ENCODE measurements at places on chromosomes 16 and 17.

DNA sequence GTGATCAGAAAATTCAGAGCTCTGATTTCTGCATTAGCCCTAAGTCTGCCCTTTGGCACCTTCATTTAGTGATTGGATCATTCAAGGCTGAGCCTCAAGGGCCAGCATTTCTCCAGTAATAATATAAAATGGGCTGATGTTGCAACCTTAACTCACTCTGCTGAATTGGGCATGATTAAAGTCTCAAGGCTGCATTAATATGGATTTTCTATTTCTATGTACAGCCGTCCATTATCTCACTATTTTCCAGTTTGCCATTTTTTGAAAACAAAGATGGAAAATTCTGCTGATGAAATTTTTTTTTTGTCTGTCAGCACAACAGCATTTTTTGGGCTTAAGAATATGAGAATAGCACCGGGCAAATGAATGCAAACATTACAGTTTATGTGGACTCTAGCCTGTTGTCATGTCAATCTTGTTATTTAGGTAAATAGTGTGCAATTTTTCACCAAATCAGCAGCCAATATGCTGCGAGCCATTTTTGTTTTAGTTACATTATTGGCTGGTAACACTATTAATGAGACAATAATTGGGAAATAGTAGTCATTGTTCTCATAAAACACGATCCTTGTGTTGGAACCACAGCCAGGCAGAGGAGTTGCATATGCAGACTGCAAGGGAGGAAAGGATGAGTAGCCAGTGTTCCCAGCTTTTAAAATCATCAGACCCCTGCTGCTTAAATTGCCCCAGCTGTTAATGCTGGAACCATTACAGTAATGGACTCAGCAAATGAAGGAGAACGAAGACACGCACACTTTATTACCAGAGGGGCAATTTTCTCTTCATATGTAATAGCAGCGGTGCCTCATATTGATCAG is 10.5 kb downstream of the FTO start:
- no peak for DNase-seq

DNA sequence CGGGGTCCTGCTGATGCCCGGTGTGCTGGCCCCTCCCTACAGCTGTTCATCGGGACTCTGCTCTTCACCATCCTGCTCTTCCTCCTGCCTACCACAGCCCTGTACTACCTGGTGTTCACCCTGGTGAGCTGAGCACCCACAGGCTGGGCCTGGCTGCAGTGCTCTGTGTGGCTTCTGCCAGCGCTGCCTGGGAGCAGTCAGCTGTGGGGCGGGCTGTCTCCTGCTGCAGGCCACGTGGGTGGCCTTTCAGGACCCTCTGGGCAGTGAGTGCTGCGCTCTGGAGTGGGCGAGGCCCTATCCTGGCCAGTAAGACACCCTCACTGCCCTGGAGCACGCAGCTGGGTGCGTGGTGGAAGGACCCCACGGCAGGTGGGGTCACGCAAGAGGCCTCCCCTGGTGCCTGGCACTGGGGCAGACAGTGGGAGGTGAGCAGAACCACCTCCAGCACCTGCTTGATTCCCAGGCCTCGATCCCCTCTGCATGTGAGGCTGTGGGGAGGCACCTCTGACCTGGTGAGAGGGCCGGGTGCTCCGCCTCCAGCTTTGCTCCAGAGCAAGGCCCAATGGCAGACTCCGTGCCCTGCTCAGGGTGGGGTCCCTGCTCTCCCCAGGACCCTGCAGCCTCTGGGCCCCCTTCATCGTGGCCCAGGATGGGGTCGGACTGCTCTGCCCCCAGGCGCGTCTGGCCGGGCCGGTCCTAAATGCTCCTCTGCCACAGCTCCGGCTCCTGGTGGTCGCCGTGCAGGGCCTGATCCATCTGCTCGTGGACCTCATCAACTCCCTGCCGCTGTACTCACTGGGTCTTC is 9.5 kb upstream of the RAB40C start:
- no peak for DNase-seq

DNA sequence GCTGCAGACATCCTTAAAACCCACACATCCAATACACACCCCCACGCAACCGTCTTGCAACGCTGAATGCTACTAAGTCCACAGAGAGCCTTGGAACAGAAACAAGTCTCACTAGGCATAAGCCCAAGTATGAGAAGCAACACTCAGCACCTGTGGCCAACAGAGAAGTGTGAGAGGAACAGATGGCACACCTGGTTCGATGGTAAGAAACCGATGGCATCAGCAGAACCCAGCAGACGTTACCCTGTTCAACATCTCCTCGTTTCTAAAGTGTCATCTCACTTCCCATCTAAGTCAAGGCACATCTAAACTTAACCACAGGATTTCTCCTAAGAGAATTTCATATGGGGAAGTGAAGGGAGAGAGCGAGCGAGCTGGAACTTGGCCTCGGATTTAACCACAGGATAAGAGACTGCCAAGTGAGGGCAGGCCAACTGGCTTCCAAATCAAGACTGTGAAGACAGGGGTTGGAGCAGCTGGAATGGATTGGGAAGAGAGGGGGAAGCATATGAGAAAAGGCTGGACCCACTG is 41.0 kb downstream of the NXPH3 start:
- no peak for DNase-seq

- peak; percentile 32 for DNase-seq
Measured at GRCh38 chr16:17273142-17273561, 197.6 kb downstream of the XYLT1 start.

DNA sequence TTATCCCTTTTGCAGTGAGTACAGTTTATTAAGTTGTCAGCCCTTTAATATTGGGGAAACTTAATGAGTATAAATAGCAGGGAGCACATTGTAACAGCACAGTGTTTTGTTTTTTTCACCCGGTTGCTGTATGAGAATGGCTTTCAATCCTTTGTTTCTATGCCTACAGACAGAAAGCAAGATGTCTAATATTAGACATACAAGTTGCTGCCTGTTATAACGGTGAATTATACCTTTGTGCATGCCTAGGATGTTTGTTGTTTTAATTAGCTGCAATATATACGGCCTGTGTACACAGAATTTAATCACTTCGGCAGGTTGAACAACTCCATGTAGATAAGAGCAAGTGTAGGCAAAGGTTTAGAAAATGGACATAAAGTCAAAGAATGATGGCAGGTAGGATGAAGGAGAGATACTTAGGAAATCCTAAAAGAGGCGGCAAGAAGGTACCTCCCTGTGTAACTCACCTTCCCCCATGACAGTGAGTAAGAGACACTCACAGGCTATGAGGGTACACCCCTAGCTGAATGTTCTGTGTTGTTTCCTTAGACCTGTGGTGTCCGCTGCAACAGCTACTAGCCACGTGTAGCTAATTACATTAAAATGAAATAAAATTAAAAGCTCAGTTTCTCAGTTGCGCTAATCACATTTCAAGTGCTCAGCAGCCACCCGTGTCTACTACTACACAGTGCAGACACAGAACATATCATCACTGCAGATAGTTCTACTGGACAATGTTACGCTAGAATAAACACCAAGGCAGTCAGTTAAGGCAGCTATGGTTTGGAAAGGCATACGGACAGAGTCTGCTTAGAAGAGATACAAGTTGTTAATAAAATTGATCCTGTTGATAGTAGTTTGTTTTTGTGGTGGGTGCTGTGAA is 10.9 kb downstream of the SLC7A6OS start:
- DNase-seq = no peak

- DNase-seq = no peak
Measured at GRCh38 chr16:63230421-63231040, 1194.3 kb upstream of the CDH8 start.

GRCh38 chr17:74770498-74771318 is 5.4 kb downstream of the NAT9 start:
- peak; percentile 60 for DNase-seq

DNA sequence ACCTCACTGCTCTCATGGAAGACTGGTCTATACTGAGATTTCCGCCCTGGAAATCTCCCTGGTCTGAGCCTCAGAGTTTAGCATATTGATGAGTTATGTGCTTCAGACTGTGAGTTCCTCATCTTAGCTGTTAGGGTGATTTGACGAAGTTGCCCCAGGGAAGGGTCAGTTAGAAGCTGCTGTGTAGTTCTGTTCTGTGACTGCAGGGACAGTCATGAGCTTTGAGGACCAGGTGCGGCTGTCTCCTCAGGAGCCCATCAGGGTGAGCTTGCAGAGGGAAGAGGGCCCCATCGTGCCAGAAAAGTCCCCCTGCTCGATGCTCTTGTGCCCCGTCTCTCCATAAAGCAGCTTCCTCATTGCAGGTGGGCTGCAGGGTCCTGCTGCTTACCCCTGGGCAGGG is 28.3 kb upstream of the IL17C start:
- DNase-seq = no peak

DNA sequence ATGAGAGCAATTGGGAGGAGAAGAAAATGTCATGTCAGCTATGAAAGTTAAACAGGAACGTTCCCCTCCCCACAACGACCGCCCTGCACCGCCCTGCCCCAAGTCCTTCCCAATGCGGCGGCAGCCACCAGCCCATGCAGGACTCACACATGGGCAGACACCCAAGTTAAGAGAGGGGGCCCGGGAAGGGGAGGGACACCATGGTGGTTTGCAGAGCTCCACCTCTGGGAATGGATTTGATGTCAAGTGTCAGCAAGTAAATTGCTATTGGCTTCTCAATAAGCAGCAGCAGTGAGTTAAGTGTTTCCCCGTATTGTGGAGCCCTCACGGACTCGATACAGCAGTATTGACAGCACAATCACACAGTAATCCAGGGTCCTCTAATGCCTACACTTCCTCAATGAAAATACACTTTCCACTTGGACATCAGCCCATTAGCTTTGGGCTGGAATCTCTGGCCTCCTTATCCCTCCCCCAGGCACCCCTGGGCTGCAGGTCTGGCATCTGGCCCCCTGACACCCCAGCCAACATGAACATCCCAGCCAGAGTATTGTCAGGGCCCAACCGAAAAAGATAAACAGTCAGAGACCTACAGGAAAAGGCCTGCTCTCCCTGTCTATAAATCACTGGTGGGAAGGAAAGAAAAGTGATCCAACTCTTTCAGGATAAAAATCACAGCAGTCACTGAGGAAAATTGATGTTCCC is 22.6 kb downstream of the ZFHX3 start:
- no peak for DNase-seq

GRCh38 chr16:85141491-85142128 is 29.3 kb upstream of the CIBAR2 start:
- no peak for DNase-seq

DNA sequence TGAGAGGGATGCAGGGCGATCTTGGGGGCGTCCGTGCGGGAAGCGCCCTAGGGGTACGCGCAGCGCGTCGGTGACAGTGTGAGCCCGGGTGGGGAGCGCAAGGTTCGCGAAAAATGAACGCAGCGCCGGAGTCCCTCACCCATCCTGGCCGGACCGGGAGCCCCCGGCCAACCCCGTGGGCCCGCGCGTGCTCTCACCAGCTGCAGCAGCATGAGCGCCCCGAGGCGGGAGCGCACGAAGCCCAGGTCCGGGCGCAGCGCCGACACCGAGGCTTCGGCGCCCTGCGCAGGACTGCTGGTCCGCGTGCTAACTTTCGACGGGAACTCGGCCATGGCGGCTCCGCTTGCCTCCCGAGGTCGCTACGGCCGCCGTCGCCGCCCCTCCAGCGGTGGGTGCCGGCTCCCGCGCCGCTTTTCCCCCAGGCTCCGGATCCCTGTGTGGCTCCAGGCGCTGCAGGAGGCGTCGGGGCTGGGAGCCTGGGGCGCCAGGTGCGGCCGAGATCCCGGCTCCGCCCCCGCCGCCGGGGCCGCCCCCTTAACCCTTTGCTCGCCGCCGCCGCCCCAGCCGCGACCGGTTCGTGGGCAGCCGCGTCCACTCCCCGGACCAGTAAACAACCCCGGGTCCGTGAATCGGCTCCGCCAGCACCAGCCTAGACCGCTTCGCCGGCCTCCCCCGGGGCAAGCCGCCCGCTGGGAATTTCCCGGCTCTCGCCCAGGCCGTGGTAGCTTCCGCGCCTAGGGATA is at the start of gene PLLP:
Gene PLLP (minus strand): TSS at position 464 of the 743 bp plus-strand sequence. CDS start 132 bp downstream, at position 332.
- DNase-seq = peak; percentile 65

GRCh38 chr17:72865954-72866353 is 226.5 kb downstream of the SLC39A11 start:
- no peak for DNase-seq

- no peak for DNase-seq
Measured at GRCh38 chr16:31052114-31052513, 18.8 kb downstream of the STX4 start.

DNA sequence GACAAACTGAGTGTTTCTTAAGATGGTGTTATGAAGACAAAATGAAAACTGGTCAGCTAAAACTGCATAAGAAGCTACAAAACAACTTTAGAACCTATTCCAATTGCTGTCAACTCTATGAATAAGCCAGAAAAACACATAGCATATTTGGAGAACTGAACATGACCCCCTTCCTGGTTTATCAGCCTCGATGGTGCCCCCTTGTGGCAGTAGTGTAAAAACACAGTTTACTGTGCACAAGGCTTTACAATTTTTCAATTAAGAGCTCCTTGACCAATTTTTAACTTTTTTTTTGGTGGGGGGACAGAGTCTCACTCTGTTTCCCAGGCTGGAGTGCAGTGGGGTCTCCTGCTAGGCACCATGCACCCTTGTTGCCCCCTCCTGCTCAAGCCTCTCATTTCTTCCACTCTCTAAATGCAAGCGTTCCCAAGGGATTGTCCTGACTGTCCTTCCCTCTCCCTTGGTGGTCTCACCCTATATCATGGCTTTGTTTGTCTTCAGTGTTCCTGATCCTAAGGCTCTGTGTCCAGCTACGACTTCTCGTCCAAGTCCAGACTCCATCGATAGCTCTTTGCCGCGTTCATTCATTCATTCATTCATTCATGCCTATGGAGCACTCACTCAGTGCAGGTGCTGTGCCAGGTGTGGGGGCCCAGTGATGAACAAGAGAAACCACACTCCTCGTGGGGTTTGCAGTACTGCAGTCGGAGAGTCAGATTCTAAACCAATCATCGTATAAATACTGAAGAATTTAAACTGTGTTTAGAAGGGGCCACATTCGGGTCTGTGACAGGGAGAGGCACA is 7.5 kb downstream of the EIF1 start:
- peak; percentile 83 for DNase-seq

GRCh38 chr16:85112364-85112763 is at the start of gene CIBAR2:
TSS of gene CIBAR2 (minus strand) at chr16:85112472. CDS start at chr16:85112352, 120 bp downstream.
- no peak for DNase-seq

DNA sequence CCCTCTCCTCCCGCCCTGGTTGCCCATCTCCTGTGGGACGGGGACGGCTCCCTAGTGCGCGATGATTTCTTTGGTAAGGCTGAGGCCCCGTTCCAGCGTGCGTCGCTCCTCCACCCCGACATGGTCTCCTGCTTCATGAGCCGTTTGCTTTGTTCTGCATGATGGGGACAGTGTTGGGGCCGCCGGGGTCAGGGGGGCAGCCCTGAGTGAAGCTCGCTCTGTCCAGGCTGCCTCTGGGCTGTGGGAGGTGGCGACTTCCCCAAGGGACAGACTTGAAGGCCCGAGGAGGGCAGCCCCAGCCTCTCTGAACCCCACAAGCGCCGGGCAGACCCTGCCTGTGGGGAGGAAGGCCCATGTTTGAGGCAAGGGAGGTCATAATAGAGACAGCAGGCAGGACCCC is 12.4 kb downstream of the NME3 start:
- DNase-seq = no peak

Data from erythroblast (primary cell).